ENCODE measurements at places on chromosomes 7 and 10. TPM values are rescaled to one million over a fixed set of nuclear protein-coding genes. Genes with fewer than 3 reads are reported as not detected.

The CDK6 gene
- 32.0 TPM for total RNA-seq

The MOGAT3 gene
- total RNA-seq = not detected

The ZNF22 gene
- 13.7 TPM for total RNA-seq

The ALKBH4 gene
- total RNA-seq = 20.7 TPM

The CXCL12 gene
- total RNA-seq = 6.5 TPM

The SOSTDC1 gene
- total RNA-seq = not detected

The SLC35G1 gene
- total RNA-seq = 6.2 TPM

The CPXM2 gene
- 0.31 TPM for total RNA-seq

The KAT6B gene
- 7.7 TPM for total RNA-seq

The ADRA2A gene
- total RNA-seq = not detected

The BAMBI gene
- total RNA-seq = 226 TPM

The HIP1 gene
- total RNA-seq = 29.3 TPM

The SUGCT gene
- total RNA-seq = 3.7 TPM

The SLK gene
- 66.5 TPM for total RNA-seq

The MICALL2 gene
- total RNA-seq = 15.8 TPM

The R3HCC1L gene
- total RNA-seq = 19.3 TPM

The FAM131B gene
- total RNA-seq = not detected

The RADIL gene
- total RNA-seq = 0.36 TPM

The ADGRA1 gene
- not detected for total RNA-seq

The PIK3AP1 gene
- 0.46 TPM for total RNA-seq

The PITX3 gene
- not detected for total RNA-seq

The PDE1C gene
- 0.33 TPM for total RNA-seq

The TSPAN15 gene
- total RNA-seq = 16.5 TPM

The ANKRD7 gene
- 2.4 TPM for total RNA-seq

The GCK gene
- total RNA-seq = 0.73 TPM

The TMEM72 gene
- total RNA-seq = not detected

The SPDYE5 gene
- 0.15 TPM for total RNA-seq

The MEST gene
- total RNA-seq = 1.7 TPM

The JCAD gene
- total RNA-seq = under 0.01 TPM

The TMEM184A gene
- total RNA-seq = not detected

The PHYHIPL gene
- not detected for total RNA-seq

The MKRN1 gene
- total RNA-seq = 50.2 TPM

The CHST3 gene
- 23.6 TPM for total RNA-seq
